ENCODE measurements at places on chromosomes 7 and 10. TPM values are rescaled to one million over a fixed set of nuclear protein-coding genes. Genes with fewer than 3 reads are reported as not detected.

Gene GSDME
- total RNA-seq, result 9.8 TPM

Gene ADAM8
- total RNA-seq, result 16.9 TPM

GRCh38 chr10:118804262-118804773, 49.5 kb upstream of the CACUL1 start:
- no peak overlapping the region for H3K27ac ChIP-seq
- DNase-seq, result no peak
- peaks cover 3% of the 10 kb centered on the region for H3K27me3 ChIP-seq
- H3K4me3 ChIP-seq, result no peak overlapping the region
- no peaks in the 10 kb centered on the region for H3K36me3 ChIP-seq

DNA sequence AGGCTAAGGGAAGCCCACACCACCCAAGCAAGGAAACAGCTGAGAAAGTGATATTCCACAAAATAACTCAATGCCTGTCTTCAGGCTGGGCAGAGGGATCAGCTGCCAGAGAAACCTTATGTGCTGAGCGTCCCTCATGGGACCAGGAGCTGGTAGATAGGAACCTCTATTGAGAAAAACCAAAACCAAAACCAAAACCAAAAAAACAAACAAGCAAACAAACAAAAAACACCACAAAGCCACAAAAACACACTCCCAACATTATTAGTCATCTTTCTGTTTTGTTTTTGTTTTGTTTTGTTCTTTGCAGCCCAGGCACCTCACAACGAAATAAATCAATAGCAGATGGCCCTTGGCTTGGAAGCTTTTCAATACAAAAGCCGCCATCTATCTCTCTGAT, 760.8 kb upstream of the CELF2 start:
- no peaks in the 10 kb centered on the region for H3K4me1 ChIP-seq
- no peak overlapping the region for H3K4me3 ChIP-seq
- peaks cover 3% of the 10 kb centered on the region for H3K36me3 ChIP-seq
- no peaks in the 10 kb centered on the region for H3K27me3 ChIP-seq
- H3K27ac ChIP-seq, result no peak overlapping the region

DNA sequence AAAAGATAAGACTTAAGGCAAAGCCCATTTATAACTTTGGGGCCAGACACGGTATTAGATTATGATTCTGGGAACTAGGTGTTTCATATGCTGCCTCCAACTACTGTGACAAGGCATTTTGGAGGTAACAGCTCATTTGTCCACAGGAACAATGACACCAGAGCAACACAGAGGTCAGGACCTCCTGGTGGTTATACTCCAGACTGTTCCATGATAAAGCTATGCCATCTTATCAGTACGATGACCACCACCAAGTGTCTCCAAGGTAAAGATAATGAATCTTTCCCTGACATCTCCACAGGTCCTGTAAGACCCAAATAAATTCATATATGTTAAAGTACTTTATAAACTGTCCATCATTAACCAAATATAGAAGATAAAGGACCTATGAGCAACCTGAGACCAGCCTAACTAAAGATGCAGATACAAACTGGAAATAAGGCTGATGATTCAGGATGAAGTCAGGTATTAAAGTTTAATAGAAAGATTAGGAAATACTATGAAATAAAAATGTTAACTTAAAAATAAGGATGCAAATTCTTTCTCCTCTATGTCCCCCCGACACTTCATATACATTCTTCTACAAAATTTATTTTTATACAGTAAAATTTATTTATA, 26.2 kb downstream of the CUL2 start:
- DNase-seq, result no peak
- H3K27me3 ChIP-seq, result no peaks in the 10 kb centered on the region
- no peaks in the 10 kb centered on the region for H3K4me1 ChIP-seq
- H3K36me3 ChIP-seq, result peaks cover 27% of the 10 kb centered on the region

Gene CFTR
- 0.91 TPM for total RNA-seq

DNA sequence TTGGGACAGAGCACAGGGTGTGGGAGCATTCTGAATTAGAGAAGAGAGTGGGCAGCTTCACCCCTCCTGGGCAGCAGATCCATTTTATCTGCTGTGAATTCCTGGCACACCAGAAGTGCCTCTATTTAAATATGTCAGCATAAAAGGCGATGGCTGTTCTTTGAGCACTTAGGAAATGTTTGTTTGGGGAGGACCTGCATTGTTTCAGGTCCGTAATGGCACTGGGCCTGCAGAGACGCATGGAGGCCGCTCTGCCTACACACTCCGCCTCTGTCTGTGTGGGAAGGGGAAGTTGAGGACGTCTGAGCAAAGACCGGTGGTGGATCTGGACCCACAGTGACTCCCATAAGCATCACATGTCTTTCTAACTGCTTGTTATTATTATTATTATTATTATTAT, 253.2 kb downstream of the CAMK1D start:
- no peaks in the 10 kb centered on the region for H3K4me1 ChIP-seq
- H3K27me3 ChIP-seq, result peaks cover 16% of the 10 kb centered on the region
- no peak overlapping the region for H3K27ac ChIP-seq
- H3K36me3 ChIP-seq, result no peaks in the 10 kb centered on the region
- DNase-seq, result no peak

Gene NPY
- not detected for total RNA-seq

- peaks cover 32% of the 10 kb centered on the region for H3K4me1 ChIP-seq
- no peak overlapping the region for H3K4me3 ChIP-seq
- H3K27me3 ChIP-seq, result no peaks in the 10 kb centered on the region
Observed at GRCh38 chr7:30146127-30146612, 11.4 kb downstream of the MTURN start.

DNA sequence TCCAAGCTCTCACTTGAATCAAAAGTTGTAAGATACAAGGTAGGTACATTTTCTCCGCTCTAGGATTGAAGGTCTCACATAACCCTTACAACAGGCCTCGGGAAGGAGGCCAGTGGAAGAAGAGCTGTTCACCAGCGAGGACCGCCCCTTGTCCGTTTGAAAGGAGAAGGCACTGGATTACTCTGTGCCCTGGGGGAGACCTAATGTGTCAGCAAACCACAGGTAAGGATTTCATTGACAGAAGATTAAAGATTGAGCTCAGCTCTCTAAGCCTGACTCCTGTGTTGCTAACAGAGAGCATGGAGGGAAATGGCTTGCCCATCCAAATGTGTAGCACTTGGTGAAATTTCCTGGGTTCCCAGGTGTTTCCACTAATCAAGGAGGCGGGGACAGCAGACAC, 81.2 kb downstream of the SLC16A9 start:
- peaks cover 8% of the 10 kb centered on the region for H3K27me3 ChIP-seq
- DNase-seq, result no peak
- H3K36me3 ChIP-seq, result no peaks in the 10 kb centered on the region
- peaks cover 7% of the 10 kb centered on the region for H3K4me1 ChIP-seq

- no peak overlapping the region for H3K4me3 ChIP-seq
- DNase-seq, result no peak
- H3K36me3 ChIP-seq, result peaks cover 3% of the 10 kb centered on the region
- H3K27me3 ChIP-seq, result no peaks in the 10 kb centered on the region
Observed at GRCh38 chr7:132817949-132818348, 241.7 kb upstream of the PLXNA4 start.

Gene RBP4
- total RNA-seq, result 0.54 TPM

DNA sequence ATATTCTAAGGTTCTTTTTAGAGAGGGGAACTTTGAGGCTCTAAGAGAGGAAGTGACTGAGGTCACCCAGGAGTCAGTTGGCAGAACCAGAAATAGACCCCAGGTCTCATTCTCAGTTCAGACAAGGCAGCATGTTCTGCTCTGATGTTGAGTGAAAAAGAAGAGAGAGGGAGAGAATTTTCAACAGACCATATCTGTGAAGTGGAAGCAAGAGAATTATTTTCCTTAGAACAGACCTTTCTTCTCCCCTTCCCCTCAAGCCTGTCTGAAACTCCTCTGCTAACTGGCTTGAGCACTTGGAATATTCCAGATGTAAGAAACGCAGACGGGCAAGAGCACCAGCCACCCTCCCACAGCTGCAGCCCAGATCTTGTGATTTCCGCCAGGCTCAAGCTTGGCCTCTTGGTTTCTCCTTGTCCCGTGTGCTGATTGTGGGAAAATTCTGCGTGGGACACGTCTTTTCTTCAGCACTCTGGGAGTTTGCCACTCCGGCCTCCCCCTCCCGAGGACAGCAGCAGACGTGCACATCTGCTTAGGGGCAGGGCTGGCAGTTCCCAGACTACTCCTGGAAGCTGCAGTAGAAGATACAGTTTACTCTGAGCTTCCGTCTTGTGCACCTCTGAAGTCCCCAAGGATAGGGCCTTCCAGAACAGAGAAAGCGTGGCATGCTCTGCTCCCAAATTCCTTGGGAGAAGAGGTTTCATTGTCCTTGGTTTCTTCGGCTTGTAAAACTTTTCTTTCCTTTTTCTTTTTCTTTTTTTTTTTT, 22.7 kb upstream of the IKZF1 start:
- DNase-seq, result no peak
- no peak overlapping the region for H3K4me3 ChIP-seq
- peaks cover 7% of the 10 kb centered on the region for H3K4me1 ChIP-seq
- peaks cover 24% of the 10 kb centered on the region for H3K27me3 ChIP-seq
- no peak overlapping the region for H3K27ac ChIP-seq
- H3K36me3 ChIP-seq, result no peaks in the 10 kb centered on the region

DNA sequence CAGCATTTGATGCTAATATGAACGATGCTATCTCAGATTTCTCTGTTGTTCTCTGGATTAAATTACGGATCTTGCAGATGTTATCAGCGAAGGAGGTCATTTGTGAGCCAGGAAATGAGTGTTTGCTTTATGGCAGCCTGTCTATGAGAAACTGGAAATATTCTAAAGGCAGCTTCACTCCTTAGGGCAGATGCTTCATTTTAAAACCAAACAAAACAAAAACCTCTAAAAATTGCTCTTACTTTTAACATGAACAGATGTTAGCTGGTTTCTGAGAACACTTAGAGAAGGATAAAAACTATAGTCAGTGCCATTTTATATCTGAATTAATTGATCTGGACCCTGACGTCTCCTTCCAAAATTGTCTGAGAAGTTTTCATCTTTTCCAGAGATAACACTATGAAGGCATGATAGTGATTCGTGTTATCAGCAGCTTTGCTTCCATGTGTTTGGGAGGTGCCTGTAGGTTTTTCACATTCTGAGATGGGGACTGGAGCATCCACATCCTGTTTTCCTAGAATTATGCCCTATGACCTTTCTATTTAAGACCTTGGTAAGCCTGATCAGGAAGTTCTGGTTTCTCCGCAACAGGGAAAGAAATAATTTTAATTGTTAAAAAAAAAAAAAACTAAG, 53.1 kb downstream of the CPED1 start:
- no peak overlapping the region for H3K4me3 ChIP-seq
- peak overlapping the region; percentile 74 for H3K27ac ChIP-seq
- H3K27me3 ChIP-seq, result no peaks in the 10 kb centered on the region

Gene TMEM254
- total RNA-seq, result 30.7 TPM

GRCh38 chr10:71213127-71213621, 804 bp downstream of the UNC5B start:
- H3K4me3 ChIP-seq, result peak overlapping the region; percentile 89
- H3K36me3 ChIP-seq, result no peaks in the 10 kb centered on the region
- DNase-seq, result no peak
- peak overlapping the region; percentile 79 for H3K27ac ChIP-seq
- H3K27me3 ChIP-seq, result peaks cover 25% of the 10 kb centered on the region

DNA sequence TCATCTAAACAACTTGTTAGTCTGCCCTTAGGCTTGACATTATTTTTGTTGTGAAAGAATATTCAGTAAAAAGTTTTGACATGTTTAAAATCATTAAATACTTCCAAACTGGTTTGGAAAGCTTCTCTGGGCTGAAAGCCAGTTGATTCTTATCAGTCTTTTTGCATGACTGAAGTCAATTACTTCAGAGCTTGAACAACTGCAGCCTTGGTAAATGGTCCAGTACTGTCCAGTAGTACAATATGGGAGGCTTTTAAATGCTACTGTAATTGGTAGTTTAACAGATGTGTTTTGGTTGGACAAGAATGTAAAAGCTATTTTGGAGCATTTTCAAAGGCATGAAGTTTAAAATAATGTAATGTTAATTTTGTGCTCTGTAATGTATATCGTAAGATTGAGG, 103.4 kb downstream of the SDK1 start:
- H3K36me3 ChIP-seq, result no peaks in the 10 kb centered on the region
- peak overlapping the region; percentile 40 for H3K27ac ChIP-seq
- no peak for DNase-seq
- peaks cover 37% of the 10 kb centered on the region for H3K4me1 ChIP-seq
- H3K27me3 ChIP-seq, result peaks cover 25% of the 10 kb centered on the region
